ENCODE measurements at places on chromosomes 1 and 21.

DNA sequence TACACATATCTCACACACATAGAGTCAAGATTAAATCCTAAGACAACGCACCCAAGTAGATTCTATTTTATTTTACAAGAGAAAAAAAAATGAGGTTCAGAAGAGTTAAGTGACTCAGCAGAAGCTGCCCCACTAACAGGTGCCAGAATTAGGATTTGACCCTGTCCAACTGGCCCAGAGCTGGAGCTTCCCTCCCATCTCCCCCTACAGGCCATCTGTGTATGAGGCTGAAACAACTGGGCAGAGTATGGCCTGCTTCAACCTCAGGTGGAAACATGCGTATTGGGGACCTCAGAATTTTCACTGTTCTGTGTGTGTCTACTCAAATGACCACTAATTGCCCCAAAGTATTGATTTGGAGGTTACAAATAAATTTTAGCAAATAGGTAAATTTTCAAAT, 29.9 kb downstream of the PSMG1 start:
- DNase-seq, result no peak

- no peak for DNase-seq
These were observed 22.2 kb downstream of the SLC26A9 start for GRCh38 chr1:205920861-205921569.

DNA sequence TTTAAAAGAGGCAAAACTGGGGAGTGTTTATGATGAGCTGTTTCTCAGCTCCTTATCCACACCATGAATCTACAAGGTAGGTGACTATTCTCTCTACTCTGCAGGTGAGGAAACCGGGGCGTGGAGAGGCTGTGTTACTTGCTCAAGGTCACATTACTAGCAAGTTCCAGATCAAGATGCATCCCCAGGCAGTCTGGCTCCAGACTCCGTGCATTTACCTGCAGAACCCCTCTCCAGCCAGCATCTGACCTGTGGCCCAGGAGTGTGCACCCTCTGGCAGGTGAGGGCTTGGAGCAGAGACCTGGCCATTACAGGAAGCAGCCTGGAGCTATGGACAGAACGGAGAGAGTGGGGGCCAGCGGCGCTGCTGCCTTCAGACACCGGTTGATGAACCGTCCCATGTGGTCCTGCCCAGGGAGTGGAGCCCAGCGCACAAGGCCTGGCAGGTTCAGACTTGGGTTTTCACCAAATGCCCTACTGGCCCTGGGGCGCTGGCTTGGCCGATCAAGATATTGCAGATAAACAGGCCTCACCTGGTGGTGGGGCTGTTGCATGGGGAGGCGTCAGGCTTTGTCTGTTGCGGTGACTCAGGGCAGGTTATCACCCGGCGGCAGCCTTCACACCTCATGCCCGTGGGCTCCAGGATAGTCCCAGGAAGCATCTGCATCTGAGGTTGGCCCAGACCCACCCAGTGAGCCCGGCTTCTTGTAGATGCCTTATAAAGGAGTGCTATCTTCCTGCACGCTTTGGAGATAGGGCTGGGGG, 29.2 kb upstream of the WNT4 start:
- DNase-seq, result no peak

DNA sequence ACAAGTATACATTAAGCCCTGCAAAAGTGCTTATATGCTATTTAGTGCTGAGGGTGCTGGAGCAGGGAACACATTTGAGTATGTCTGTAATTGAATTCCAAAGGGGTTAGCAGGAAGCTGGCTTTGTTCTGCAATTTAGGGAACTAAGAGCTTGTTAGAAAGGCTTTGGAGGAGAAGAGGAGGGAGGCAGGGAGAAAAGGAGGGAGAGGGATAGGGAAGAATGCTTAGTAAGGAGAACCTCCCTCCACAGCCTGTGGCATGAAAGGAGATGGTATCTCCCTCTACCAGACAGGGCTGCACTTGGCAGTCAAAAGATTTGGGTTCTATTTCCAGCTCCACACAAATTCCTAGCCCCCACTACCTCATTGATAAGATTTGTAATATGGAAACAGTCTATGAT, 217.8 kb downstream of the DAB1 start:
- DNase-seq, result no peak

DNA sequence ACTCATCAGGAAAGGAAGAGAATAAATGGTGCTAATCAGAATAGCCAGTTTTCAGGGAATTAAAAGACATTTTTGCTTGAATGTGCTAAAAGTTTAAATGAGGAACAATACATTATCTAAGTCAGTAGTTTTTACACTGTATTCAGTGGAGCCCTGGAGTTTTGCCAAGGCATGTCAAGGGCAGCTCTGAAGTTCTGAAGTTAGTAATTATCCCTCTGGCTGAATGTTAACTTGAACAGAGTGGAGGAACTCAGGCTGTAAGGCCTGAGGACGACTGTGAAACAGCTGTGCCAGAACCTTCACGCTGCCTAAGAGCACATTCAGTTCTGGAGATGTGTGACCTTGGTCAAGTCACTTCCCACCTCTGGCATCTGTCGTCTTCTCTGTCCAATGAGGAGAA, 68.1 kb downstream of the EDEM3 start:
- no peak for DNase-seq

DNA sequence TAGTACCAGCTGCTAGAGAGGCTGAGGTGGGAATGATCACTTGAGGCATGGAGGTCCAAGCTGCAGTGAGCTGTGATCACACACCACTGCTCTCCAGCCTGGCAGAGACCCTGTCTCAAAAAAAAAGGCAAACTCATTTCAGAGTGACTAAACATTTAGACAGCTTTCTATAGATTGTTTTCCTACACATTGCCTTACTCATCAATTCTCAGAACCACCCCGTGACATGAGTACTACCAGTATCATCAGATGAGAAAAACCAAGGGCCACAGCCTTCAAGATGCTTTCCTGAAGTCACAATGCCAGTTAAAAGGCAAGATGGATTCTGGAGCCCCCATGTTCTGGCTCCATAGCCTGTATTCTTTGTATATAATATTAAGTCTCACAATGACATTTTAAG, 22.4 kb upstream of the SMPDL3B start:
- no peak for DNase-seq

GRCh38 chr1:36889478-36890226, 144.7 kb downstream of the GRIK3 start:
- no peak for DNase-seq

GRCh38 chr1:46547481-46548383, 3.7 kb downstream of the KNCN start:
- no peak for DNase-seq

- DNase-seq, result no peak
These were observed 98.2 kb downstream of the EPHB2 start for GRCh38 chr1:22808676-22809483.

- no peak for DNase-seq
These were observed 7.6 kb downstream of the ZBTB48 start for GRCh38 chr1:6587261-6588005.

- DNase-seq, result no peak
These were observed 18.4 kb downstream of the PIGK start for GRCh38 chr1:77200806-77201205.

GRCh38 chr1:93681101-93681988, at the start of gene BCAR3:
TSS of gene BCAR3 (minus strand) at chr1:93681837. CDS start at chr1:93674930, 6,907 bp downstream.
- DNase-seq, result no peak

- no peak for DNase-seq
These were observed 997 bp downstream of the IFNAR2 start for GRCh38 chr21:33230545-33231324.

DNA sequence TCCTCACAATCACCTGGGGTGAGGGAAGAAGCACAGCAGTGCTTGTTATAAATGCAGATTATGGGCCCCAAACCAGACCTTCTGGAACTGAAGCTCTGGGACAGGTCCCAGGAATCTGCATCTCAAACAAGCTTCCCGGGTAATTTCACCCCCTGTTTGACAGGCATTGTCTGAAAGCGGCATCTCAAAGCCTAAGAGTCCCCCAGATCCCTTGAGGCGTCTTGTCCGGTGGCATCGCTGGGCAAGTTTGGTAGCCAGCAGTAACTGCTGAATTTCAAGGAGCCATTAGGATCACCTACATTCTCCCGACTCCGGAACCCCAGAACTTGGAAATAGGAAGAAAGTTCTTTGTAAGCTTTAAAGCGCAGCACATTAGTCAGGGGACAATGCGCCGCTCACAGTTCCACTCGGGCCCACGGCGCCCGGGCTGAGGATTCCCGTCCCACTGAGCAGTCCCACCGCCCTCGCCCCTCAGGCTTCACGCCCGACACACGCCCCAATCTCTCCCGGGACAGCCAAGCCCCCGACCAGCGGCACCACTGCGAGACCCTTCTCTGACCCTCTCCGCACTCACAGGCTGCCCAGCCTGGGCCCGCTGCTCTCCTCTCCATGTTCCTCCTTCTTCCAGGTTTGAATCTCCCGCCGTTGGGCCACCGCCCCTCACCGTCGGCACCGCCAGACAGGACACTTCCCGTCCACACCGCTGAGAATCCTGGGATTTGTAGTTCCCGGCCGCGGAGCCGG, at the start of gene IQGAP3:
Gene IQGAP3 (minus strand): TSS at position 647 of the 744 bp plus-strand sequence. CDS start 36 bp downstream, at position 611.
- DNase-seq, result peak; percentile 64
